Dermis lymphatic vessel endothelial cell (primary cell): ENCODE measurements at places on chromosomes 5 and 9. TPM values are rescaled to one million over a fixed set of nuclear protein-coding genes. Genes with fewer than 3 reads are reported as not detected.

WDR38 gene
- total RNA-seq: not detected in 2 replicates

TAF11L10 gene
- not detected in 2 replicates for total RNA-seq

NR2F1-AS1 gene
- 31.0 and 31.4 TPM in 2 replicates for total RNA-seq

DIPK1B gene
- 53.4 and 56.1 TPM in 2 replicates for total RNA-seq

LOX gene
- 38.9 and 40.6 TPM in 2 replicates for total RNA-seq

MARVELD2 gene
- 1.3 and 1.5 TPM in 2 replicates for total RNA-seq

AHRR gene
- total RNA-seq: 2.0 and 2.9 TPM in 2 replicates

SMIM27 gene
- 1.9 and 5.6 TPM in 2 replicates for total RNA-seq

UNC5A gene
- total RNA-seq: 0.22 and 0.26 TPM in 2 replicates

FOXD4L6 gene
- under 0.01 TPM in 1 of 2 replicates, not detected in the other for total RNA-seq

SVEP1 gene
- total RNA-seq: under 0.01 TPM in 1 of 2 replicates, not detected in the other

PTPN3 gene
- 2.6 and 7.9 TPM in 2 replicates for total RNA-seq

PPP3R2 gene
- total RNA-seq: not detected in 2 replicates

NR6A1 gene
- total RNA-seq: 1.1 and 1.3 TPM in 2 replicates

PTPDC1 gene
- total RNA-seq: 2.6 and 4.0 TPM in 2 replicates

C9orf43 gene
- 0.34 and 0.43 TPM in 2 replicates for total RNA-seq

F2RL2 gene
- total RNA-seq: under 0.01 and 0.11 TPM in 2 replicates

NMUR2 gene
- not detected in 2 replicates for total RNA-seq
